ENCODE measurements at places on chromosomes 6 and 20.

GRCh38 chr6:10837009-10837621 lies 1.2 kb downstream of the MAK start:
- no peak for DNase-seq

DNA sequence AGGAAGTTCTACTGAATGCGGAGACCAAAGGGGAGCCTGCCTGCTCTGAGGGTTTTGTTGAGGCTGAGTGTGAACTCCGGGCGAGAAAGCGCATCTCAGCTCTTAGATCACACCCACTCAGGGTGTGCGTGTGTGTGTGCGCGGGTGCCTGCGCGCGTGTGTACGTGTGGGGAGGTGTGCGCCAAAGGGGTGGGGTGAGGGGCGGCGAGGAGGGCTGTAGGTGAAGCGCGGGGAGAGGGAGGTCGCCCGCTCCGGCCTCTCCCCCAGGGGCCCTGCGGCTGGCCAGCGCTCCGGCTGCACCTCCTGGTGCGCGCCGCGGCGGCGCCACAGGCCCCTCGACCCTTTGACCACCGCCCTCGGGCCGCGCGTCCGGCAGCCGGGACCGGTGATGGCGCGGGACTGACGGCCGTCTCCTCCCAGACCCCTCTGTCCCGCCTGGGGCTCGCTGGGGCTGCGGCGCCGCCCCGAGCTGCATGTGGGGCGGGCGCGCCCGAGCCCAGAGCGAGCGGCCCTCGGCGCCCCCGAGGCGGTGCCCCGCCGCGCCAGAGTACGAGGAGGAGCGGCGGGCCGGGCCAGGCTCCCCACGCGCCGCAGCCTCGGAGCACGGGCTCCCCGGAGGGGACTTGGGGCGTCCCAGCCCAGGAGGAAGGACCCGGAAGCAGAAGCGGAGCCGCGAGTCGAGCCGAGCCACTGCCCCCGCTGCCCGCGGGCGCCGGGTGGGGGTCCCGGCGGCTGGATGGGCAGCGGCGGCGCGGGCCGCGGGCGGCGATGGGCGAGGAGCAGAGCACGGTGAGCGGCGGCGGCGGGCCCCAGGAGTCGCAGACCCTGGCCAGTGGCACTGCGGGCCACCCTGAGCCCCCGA lies at the start of gene RNF217:
TSS of gene RNF217 (plus strand) at position 661 of the 862 bp plus-strand sequence. CDS start at position 769, 108 bp downstream.
- DNase-seq, result peak; percentile 82

- no peak for DNase-seq
Observed at GRCh38 chr6:168536665-168537539, 95.9 kb downstream of the SMOC2 start.

DNA sequence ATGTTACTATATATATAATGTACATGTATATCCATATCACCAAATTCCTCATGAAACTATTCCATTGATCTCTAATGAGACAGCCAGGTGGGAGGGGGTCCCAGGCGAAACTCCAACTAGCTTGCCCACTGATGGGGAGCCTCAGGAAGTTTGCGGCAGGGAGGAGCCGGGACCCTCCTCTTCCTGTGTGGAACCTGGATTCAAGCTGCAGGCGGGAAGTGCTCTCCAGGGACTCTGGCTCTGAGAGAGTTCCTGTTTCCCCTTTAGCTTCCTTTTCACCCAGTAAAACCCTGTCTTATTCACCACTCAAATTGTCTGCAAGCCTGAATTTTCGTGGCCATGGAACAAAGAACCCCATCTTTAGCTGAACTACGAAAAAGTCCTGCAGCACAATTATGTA lies 152.2 kb downstream of the OPN5 start:
- no peak for DNase-seq

DNA sequence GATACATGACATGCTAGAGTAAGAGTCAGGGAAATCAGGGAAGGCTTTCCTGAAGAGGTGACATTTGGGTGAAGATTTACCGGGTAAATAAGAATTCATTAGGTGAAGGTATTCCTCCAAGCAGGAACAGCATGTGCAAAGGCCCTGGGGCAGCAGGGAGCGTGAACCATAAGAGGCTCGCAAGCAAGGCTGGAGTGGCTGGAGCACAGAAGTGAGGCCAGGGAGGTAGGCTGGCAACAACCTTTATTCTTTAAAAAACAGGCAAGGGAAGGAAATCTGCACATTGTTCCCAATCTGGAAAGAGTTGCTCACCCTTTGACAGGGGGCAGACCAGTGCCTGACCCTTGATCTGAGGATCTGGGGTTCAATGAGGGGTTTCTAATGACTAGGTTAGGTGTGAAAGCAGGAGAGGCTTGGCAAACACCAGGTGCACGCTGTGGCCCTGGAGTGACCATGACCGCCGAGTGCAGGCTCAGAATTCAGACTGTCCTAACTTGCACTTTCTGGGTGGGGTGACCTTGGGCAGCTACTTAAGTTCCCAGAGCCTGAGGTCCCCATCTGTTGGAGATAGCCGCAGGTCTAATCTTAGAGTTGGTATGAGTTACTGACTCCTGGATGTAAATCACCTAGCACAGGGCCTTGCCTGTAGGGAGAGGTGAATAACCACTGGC lies 1.9 kb downstream of the KIAA1755 start:
- DNase-seq, result no peak

GRCh38 chr6:105894556-105894955 lies 191.6 kb upstream of the PRDM1 start:
- DNase-seq, result no peak

- no peak for DNase-seq
Observed at GRCh38 chr6:100163035-100163434, 169.0 kb upstream of the MCHR2 start.

GRCh38 chr6:41201764-41202173 lies 820 bp upstream of the TREML2 start:
- peak; percentile 22 for DNase-seq

DNA sequence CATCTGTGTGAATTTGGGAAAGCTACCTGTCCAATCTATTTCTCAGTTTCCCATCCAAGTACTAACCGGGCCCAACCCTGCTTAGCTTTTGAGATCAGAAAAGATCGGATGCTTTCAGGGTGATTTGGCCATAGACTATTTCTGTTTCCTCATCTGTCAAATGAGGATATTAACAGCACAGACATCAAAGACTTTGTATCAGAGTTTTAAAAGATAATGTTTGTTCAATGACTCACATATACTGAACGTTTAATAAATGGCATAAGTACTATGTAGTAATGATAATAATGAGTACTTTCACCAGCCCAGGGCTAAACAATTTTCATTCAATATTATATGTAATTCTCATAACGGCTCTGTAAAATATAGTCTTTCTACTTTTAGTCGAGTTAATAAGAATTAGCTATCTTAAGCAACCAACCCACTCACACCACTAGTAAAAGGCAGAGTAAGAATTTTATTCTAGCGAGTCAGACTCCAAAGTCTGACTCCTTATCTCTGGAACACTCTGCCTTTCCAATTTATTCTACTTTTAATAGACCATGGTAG lies 216.5 kb downstream of the ARHGAP18 start:
- DNase-seq, result no peak

- DNase-seq, result no peak
Observed at GRCh38 chr6:157754351-157754750, 68.7 kb upstream of the SNX9 start.
